Mammary microvascular endothelial cell (primary cell): ENCODE measurements at places on chromosomes 1 and 21. TPM values are rescaled to one million over a fixed set of nuclear protein-coding genes. Genes with fewer than 3 reads are reported as not detected.

The GSTM2 gene
- total RNA-seq = 2.4 and 3.6 TPM in 2 replicates

The RGS16 gene
- 0.07 TPM in 1 of 2 replicates, not detected in the other for total RNA-seq

The TRIM58 gene
- total RNA-seq = 0.33 and 0.34 TPM in 2 replicates

The SDCCAG8 gene
- 21.0 and 23.1 TPM in 2 replicates for total RNA-seq

The CCDC30 gene
- 0.20 TPM in 2 replicates for total RNA-seq

The SMIM1 gene
- not detected in 2 replicates for total RNA-seq

The C8A gene
- total RNA-seq = not detected in 2 replicates
